NCI-H1436 treated with DMSO at 0.1 percent for 48 hours (cell line): ENCODE measurements at places on chromosomes 2 and 18.

DNA sequence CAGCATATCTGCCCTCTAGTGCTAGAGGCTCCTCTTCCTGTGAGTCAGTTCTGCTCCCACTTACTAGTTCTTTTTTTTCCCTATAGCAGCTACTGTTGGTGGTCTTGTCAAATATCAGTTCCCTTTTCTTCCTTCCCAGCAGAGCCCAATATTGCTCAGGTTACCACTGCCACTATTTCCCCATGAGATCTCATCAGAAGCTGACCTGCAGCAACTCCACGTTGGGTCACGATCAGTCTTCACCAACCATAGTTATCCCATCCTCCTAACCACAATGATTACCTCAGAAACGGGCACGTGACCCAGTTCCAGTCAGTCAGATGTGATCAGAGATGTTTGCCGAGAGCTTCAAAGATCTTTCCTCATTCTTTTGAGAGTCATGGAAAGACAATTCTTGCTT is 59.7 kb upstream of the CAPN13 start:
- DNase-seq = no peak

DNA sequence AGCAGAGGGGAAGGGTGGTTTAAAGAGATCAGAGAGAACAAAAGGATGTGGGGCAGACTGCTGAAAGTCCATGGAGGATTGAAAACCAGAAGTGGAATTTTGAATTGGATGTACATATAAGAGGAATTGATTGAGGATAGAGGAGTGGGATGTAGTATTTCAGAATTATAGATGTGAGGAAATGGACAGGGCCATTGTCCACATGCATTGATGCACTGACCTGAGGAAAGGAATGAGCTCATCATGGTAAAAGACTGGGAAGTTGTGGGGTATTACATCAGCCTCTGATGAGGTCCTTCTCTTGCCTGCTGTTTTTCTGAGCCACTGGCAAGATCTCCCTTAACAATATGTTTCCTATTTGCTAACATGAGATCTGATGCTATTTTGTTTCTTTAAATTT is 365.7 kb upstream of the FANCL start:
- no peak for DNase-seq

GRCh38 chr2:48728840-48729239 is 26.7 kb downstream of the LHCGR start:
- no peak for DNase-seq

DNA sequence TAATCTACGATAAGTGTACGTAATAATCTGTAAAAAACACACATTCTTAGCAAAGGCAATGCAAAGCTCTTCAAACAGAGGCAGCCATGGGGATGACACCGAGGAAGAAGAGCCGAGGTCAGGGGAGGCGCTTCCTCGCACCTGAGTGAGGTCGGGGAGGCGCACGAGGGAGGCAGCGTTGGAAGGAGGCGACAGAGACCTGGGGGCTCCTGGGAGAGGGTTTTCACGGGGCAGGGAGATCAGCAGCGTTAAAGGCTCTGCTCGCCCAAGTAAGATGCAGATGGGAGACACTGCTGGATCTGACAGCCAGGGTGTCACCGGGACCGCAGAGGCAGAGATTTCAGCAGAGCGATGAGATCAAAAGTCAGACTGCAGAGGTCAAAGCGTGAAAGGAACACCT is 143.1 kb downstream of the L3MBTL4 start:
- no peak for DNase-seq

DNA sequence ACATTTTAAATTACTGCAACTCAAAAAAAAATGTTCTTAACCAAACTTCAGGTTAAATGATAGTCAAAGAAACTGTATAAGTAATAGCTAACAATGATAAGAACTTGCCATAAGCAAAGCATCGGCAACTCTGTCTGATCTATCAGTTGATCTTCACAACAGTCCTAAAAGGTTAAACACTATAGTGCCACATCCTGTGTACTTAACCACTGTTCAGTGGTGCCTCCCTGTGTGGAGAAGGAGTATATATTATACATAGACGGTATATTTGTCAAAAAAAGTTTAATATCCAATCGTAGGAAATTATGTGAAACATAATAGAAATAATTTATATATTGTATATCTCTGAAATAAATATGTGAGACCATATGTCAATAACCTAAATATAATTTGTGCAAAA is 13.0 kb downstream of the DTNA start:
- DNase-seq = no peak

DNA sequence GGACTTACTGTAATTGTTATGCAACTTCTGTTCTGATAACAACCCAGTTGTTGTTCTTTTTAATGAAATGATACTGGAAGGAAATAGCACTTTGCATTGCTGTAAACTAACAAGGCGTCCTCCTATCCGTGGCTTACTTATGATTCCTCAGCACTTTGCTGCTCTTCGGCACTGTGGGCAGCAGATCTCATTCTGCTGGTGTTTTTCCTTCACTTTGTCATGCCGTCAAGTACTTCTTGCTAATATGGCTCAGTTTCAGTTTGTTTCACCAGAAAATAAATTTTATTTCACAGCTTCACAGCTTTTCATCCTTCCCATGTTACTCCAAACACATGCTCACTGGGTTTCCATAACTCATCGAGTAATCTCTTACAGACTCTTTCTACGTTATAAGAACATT is 289.3 kb downstream of the MEIS1 start:
- DNase-seq = no peak

GRCh38 chr2:2656115-2657011 is 325.3 kb upstream of the MYT1L start:
- no peak for DNase-seq

DNA sequence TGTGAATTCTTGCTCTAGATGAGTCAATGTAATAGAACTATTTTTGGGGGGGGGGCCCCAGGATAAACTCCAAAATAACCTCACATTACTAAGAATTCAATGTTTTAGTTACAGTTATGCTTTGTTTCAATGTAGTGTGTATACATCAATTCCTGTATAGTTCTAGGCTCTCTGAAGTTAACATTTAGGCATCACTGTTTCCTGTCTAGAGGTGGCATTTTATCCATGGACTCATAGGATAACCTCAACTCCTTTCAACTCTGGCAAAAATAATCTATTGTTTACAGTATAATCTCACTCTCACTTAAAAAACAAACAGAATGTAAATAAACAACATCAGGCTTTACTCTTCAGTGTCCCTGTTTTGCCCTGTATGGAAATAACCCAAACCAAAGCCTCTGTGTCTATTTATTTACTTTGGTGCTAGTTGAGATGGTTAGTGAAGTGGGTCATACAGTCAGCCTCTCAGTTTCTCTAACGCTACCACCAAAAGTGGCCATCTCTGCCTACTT is 79.3 kb upstream of the MMADHC start:
- no peak for DNase-seq

GRCh38 chr2:129587426-129588064 is 391.9 kb upstream of the RAB6C start:
- no peak for DNase-seq

GRCh38 chr2:45839508-45840251 is 188.2 kb downstream of the PRKCE start:
- DNase-seq = no peak

DNA sequence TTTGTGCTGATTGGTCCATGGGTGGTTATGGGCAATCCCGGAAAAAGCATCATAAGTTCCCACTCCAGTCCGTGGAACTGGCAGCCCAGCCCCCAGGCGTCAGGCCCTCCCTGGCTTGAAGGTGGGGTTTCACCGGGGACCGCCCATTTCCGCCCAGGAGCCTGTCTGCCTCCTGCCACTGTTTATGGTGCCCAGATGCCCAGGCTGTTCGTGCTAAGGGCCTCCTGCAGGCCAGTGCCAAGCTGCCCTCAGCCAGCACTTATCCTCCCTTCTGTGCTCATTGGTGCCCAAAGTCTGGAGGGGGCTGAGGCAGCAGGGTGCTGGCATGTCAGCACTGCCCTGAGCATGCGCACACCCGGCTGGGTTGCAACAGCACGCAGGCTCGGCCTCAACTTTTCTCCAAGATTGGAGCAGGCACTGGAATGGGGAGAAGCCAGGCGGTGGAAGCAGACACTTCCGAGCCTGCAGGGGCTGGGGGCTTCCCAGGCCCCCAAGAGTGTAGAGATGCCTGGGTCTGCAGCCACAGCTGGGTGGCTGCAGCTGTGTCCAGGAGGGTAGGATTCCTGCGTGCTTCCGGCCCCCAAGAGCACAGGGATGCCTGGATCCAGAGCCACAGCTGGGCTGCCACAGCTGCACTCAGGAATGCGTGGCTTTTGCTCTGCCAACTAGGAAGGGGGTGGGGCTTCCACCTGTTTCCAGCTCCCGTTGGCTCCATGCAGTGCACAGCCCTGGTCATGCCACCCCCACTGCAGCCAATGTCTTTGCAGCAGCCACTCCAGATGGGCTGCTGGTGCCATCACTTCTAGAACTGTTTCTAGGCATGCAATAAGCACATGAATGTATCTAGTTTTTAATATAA is 74.0 kb downstream of the AGPS start:
- no peak for DNase-seq

- no peak for DNase-seq
These were observed 68.2 kb upstream of the CXCR4 start for GRCh38 chr2:136185981-136186776.

GRCh38 chr2:149143734-149144133 is 105.2 kb downstream of the LYPD6B start:
- DNase-seq = no peak
